Type B pancreatic cell (in vitro differentiated cells): ENCODE measurements at places on chromosomes 5 and 9. TPM values are rescaled to one million over a fixed set of nuclear protein-coding genes. Genes with fewer than 3 reads are reported as not detected.

DNA sequence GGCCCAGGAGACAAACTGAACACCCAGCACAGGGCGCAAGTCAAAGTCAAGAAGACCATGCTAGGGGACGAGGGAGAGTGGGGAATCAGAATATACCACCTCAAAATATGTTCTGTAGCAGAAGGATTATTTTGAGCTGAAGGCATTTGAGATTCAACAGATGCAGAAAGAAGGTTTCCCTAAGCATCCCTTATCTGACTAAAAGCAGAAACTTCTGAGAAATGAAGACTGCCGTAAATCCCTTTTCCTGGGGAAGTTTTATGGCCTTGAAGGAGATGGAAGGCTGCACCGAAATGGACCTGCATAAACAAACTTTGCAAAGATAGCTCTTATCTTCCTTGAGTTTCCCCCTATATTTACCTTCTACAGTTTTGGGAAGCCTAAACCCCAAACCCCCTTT is 72.8 kb downstream of the PTTG1 start:
- no peak overlapping the region for H3K27ac ChIP-seq
- H3K4me1 ChIP-seq, result no peaks in the 10 kb centered on the region
- no peak overlapping the region for H3K4me3 ChIP-seq
- no peaks in the 10 kb centered on the region for H3K36me3 ChIP-seq

DNA sequence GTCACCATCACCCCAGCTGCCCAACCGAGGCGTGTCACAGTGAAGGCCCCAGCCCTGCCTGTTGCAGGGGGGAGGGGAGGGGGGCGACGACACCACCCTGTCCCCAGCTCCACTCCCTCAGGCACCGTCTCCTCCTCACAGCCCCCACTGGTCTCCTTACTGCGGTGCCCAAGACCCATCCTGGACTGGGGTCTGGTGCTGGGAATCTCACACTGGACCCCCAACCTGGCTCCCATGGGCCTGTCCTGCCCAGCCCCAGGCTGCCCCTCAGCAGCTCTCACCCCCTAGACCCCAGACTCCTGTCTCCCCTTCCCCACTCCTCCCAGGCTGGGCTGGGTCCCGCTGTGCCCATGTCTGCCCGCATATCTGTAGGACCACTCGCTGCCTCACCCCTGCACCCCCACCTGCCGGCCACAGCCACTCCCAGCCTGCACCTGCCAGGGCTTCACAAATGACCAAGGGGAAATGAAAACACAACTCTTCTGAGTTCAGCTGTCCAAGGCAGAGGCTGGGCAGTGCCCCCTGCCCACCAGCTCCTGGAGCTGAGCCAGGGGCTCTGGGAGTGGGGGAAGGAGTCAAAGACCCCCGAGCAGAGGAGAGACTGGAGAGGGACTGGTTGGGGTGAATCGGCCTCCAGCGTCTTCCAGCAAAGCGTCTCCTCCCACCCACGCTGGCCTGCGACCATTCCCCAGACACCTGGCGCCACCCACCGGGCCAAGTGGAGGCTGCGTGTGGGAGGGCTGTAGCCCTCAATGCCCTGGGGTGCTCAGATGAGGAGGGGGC is 32.6 kb upstream of the EGFL7 start:
- H3K27ac ChIP-seq, result no peak overlapping the region
- peaks cover 4% of the 10 kb centered on the region for H3K27me3 ChIP-seq
- no peaks in the 10 kb centered on the region for H3K36me3 ChIP-seq
- no peak overlapping the region for H3K4me3 ChIP-seq
- peaks cover 11% of the 10 kb centered on the region for H3K4me1 ChIP-seq
- DNase-seq, result peak; percentile 83

- H3K4me1 ChIP-seq, result peaks cover 12% of the 10 kb centered on the region
- H3K36me3 ChIP-seq, result no peaks in the 10 kb centered on the region
- H3K27me3 ChIP-seq, result no peaks in the 10 kb centered on the region
- no peak overlapping the region for H3K27ac ChIP-seq
- no peak for DNase-seq
- no peak overlapping the region for H3K4me3 ChIP-seq
Measured at GRCh38 chr5:57937501-57938173, 455.0 kb upstream of the ACTBL2 start.

- no peak for DNase-seq
- H3K4me3 ChIP-seq, result no peak overlapping the region
- no peak overlapping the region for H3K27ac ChIP-seq
- H3K36me3 ChIP-seq, result no peaks in the 10 kb centered on the region
- H3K4me1 ChIP-seq, result peaks cover 18% of the 10 kb centered on the region
- H3K27me3 ChIP-seq, result peaks cover 3% of the 10 kb centered on the region
Measured at GRCh38 chr9:88308831-88309560, 79.2 kb upstream of the SPIN1 start.

- no peak overlapping the region for H3K4me3 ChIP-seq
- no peak for DNase-seq
- H3K36me3 ChIP-seq, result no peaks in the 10 kb centered on the region
- no peak overlapping the region for H3K27ac ChIP-seq
- peaks cover 34% of the 10 kb centered on the region for H3K4me1 ChIP-seq
Measured at GRCh38 chr9:115207003-115207836, 89.3 kb upstream of the TNC start.

DNA sequence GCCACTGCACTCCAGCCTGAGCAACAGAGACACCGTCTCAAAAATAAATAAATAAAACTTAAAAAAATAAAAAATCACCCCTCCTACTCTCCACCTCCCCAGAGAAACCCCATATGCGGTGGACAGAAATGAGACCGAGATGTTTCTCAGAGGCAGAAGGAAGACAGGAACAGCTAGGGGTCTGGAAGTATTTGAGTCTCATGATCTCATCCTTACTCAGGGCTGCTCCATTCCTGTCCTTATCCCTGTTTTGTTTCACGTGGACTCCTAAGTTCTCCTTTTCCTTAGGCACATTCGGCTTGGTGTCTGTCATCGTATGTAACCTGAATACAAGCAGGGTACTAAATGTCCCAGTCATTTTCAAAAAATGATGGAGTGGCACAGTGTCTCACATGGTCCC is 76.1 kb downstream of the C9orf50 start:
- H3K4me3 ChIP-seq, result no peak overlapping the region
- no peaks in the 10 kb centered on the region for H3K36me3 ChIP-seq
- H3K27me3 ChIP-seq, result no peaks in the 10 kb centered on the region
- peak overlapping the region; percentile 4 for H3K27ac ChIP-seq

DNA sequence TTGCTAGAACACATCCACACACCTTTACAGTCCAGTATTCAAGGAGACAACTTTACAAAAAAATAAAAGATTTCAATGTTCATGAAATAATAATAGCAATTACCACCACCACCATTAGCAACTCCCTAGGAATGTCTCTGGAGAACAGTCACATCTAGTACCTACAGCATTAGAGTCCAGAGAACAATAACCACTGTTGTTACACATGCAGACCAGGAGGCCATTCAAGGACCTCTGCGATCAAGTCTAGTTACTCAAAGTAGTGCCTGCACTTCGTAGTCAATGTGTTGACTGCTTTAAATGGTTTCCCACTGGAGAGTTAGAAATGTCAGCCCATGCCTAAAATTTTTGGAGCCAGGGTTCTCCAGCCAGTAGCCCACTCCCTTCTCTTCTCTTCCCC is 244.4 kb downstream of the DEPDC1B start:
- H3K27me3 ChIP-seq, result no peaks in the 10 kb centered on the region
- DNase-seq, result no peak
- no peaks in the 10 kb centered on the region for H3K4me1 ChIP-seq
- no peaks in the 10 kb centered on the region for H3K36me3 ChIP-seq

- no peaks in the 10 kb centered on the region for H3K4me1 ChIP-seq
- H3K27ac ChIP-seq, result no peak overlapping the region
- DNase-seq, result no peak
- peaks cover 5% of the 10 kb centered on the region for H3K27me3 ChIP-seq
- no peak overlapping the region for H3K4me3 ChIP-seq
Measured at GRCh38 chr5:155767470-155767869, 559.5 kb upstream of the SGCD start.

DNA sequence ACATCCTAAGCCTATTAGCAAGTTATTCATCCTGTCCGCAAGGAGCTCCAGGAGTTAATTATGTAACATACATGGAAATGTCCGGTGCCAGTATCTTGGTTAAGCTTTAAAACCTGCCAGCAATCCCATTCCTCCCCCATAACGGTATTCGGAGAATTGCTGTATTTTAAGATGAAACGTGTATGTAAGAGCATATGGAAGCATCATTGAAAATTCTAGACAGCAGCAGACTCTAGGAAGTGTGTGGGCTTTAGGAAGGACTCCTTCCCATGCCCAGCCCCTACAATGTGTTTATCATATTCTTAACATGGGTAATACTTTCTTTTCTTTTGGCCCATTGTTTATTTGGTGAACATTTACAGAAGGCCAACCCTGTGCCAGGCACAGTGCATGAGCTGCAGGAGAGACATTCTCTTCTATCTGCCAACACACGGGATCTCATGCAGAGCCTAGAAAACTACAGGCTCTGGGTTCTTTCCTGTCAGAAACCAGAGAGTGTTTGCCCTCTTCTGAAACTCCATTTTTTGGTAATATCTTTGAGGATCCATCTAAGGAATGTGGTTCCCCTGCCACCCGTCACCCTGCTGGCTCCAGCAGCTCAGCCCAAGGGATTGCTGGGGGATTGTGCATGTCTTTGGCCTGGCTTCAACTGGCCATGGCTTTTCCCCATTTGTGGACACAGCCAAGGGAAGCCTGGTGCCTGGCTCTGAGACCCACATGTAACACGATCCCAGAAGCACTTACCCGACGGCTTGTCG is 15.1 kb downstream of the ANGPTL2 start:
- no peak overlapping the region for H3K4me3 ChIP-seq
- H3K36me3 ChIP-seq, result peaks cover 14% of the 10 kb centered on the region
- H3K4me1 ChIP-seq, result peaks cover 22% of the 10 kb centered on the region
- no peak overlapping the region for H3K27ac ChIP-seq
- H3K27me3 ChIP-seq, result no peaks in the 10 kb centered on the region

- H3K4me3 ChIP-seq, result no peak overlapping the region
- H3K27me3 ChIP-seq, result peaks cover 3% of the 10 kb centered on the region
- no peaks in the 10 kb centered on the region for H3K36me3 ChIP-seq
- no peak overlapping the region for H3K27ac ChIP-seq
- no peaks in the 10 kb centered on the region for H3K4me1 ChIP-seq
Measured at GRCh38 chr5:77255617-77256016, 45.1 kb downstream of the PDE8B start.

DNA sequence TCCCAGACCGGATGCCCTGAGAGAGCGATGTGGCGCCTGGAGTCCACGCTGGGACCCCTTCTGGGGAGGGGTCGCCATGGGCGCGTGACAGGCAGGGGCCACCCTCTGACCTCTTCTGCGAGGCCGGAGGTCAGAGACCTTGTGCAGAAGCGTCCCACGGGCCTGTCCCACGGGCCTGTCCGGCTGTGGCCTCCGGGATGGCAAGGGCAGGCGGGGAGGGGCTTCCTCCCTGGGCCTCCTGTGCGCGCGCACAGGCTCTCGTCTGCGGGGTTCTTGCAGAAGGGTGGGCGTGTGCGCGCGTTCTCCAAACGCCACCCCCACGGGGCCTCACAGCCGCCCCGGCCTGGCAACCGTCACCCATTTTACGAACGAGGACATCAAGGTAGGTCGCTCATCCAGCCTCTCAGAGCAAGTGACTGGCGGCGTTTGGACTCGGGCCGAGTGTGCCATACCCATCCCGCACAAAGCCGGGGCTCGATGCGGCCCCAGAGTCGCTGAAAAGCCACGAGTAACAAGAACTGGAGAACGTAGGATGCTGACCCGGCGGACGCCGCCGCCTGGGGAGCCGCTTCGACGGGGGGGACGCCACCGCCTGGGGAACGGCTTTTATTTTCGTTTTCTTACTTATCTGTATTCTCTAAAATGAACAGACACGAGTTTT is 897 bp downstream of the AHRR start:
- no peak overlapping the region for H3K4me3 ChIP-seq
- no peak overlapping the region for H3K27ac ChIP-seq
- peaks cover 3% of the 10 kb centered on the region for H3K36me3 ChIP-seq
- peaks cover 47% of the 10 kb centered on the region for H3K27me3 ChIP-seq

GRCh38 chr5:51669095-51669494 is 285.8 kb downstream of the ISL1 start:
- no peaks in the 10 kb centered on the region for H3K4me1 ChIP-seq
- H3K27me3 ChIP-seq, result no peaks in the 10 kb centered on the region
- DNase-seq, result no peak
- H3K36me3 ChIP-seq, result no peaks in the 10 kb centered on the region

DNA sequence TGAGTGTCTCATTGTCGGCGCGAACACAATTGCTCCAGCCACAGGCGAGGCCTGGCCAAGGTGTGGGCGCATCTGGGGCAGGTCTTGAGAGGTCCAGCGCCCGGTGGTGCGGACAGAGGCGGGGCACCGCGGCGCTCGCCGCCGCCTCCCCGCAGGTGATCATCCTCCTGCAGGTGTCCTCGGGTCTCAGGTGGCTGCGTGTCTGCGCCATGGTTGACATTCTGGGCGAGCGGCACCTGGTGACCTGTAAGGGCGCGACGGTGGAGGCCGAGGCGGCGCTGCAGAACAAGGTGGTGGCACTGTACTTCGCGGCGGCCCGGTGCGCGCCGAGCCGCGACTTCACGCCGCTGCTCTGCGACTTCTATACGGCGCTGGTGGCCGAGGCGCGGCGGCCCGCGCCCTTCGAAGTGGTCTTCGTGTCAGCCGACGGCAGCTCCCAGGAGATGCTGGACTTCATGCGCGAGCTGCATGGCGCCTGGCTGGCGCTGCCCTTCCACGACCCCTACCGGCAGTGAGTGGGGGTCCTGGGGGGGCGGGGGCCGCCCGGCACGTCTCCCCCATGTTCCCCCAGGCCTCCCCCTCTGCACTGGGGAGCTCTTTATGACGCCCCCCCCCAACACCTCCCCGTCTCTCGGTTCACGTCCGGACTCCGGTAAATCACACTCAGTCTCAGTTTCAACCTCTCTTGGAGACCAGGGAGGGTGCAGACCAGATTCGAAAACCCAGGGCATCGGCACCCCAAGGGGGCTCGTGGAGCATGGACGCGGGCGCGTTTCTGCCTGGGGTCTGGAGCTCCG is 446 bp downstream of the NXNL2 start:
- H3K4me1 ChIP-seq, result peaks cover 36% of the 10 kb centered on the region
- H3K27me3 ChIP-seq, result peaks cover 30% of the 10 kb centered on the region
- H3K36me3 ChIP-seq, result no peaks in the 10 kb centered on the region
- peak overlapping the region; percentile 39 for H3K27ac ChIP-seq
- DNase-seq, result no peak

DNA sequence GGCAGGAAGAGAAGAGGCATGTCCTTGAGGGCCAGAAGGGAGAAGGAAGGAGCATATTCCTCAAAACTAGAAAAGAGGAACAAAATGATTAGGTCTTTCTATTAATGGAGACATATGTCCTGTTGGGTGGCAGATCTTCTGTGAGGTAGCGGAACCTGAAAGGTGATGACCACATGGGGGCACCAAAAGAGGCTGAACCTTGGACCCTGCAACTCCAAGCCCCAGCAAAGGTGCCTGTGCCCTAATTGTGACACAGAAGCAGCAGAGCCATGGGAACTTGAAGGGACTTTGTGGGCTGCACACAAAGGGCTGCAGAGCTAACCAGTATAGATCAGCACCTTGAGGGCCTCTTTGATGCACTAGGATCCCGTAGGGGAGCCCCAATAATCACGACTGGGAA is 158.0 kb downstream of the BAAT start:
- no peaks in the 10 kb centered on the region for H3K4me1 ChIP-seq
- H3K4me3 ChIP-seq, result no peak overlapping the region
- H3K27ac ChIP-seq, result no peak overlapping the region
- no peak for DNase-seq

AMBP gene
- 110 and 230 TPM in 2 replicates for total RNA-seq

ZDHHC11B gene
- 2.2 and 4.0 TPM in 2 replicates for total RNA-seq

GRXCR2 gene
- total RNA-seq, result 0.24 TPM in 1 of 2 replicates, not detected in the other

SPINK4 gene
- not detected in 2 replicates for total RNA-seq

CDX1 gene
- total RNA-seq, result 5.0 and 13.4 TPM in 2 replicates

CAMK4 gene
- total RNA-seq, result 11.2 and 15.6 TPM in 2 replicates

MAMDC4 gene
- 18.4 and 29.1 TPM in 2 replicates for total RNA-seq

FBXL7 gene
- total RNA-seq, result 3.8 and 21.3 TPM in 2 replicates

ADAMTS13 gene
- 4.4 and 12.9 TPM in 2 replicates for total RNA-seq

PRDM9 gene
- total RNA-seq, result not detected in 2 replicates

TSSK1B gene
- total RNA-seq, result 0.12 and 0.24 TPM in 2 replicates

PKD2L2 gene
- not detected in 2 replicates for total RNA-seq
